ENCODE measurements at places on chromosomes 3 and 15.
A peak's percentile ranks its signal among the peaks of the same experiment; 100 is the strongest.

DNA sequence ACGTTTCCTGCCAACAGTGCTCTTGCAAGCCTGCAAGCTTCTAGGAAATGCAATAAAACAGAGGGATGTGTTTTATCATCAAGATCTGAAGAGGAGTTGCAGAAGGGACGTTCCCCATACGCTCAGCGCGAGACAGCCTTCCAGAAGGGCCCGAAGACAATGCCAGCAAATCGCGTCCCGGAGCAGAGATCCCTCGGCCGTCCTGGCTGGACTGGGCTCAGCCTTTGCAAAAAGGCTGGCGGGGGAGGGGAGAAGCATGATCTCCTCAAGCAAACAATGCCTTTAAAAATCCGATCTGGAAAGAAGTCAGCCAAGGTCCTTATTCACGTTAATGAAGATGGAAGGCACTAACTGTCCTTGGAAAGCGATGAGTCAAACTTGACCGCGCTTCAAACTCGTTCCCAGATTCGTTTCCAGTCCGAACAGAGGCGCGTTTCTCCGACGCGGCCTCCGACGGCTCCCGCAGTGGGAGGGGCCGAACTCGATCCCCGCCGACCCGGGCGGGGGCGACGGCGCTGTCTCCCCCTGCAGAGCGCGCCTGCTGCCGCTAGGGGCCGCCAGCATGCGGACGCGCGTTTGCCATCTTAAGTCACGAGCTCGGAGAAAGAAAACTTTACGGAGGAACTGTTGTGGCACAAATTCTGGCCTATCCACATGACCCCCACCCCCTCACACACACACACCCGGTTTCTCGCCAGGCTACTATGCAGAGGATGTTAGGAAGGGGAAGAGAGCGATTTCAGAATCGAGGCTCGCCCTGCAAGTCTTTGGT lies 5.5 kb downstream of the BCL6 start:
- peaks cover 13% of the 10 kb centered on the region for H3K27me3 ChIP-seq
- H3K27ac ChIP-seq: peak overlapping the region; percentile 100
- DNase-seq: peak; percentile 80
- H3K36me3 ChIP-seq: peaks cover 21% of the 10 kb centered on the region
- H3K4me3 ChIP-seq: peak overlapping the region; percentile 99
- peaks cover 53% of the 10 kb centered on the region for H3K4me1 ChIP-seq

DNA sequence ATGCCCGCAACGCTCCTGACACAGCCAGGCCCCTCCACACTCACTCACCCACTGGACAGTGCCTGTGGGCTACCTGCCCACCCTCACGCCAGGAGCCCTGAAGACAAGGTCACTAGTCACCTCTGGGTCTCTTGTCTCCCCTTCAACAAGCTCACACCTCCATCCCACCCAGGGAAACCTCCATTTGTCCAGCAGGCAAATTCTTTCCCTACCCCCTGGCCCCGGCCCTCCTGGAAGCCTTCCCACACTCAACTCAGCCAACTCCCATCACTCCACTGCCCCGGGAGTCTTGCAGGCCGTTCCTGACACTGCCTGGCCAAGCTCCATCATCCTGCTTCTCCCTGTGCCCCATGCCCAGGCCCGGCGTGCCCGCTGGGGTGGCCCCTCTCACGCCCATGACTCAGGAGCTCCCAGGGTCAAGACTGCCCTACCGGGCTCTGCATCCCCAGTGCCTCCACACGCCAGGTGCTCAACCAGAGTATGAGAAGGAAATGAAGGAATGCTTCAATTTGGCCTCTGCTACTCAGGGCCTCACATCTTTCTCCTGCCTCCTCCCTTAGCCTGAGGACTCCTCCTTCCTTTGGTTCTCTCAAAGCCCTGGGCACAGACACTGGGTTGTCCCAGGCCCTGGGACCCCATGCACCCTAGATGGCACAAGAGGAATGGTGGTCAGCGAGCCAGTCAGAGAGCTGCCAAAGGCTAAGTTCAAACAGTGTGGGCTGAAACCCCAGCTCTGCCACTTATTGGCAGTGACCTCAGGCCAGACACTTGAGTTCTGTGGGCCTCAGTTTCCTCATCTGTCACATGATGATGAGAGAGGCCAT lies 88.6 kb downstream of the SEC22A start:
- H3K36me3 ChIP-seq: no peaks in the 10 kb centered on the region
- DNase-seq: peak; percentile 5
- no peak overlapping the region for H3K4me3 ChIP-seq
- H3K4me1 ChIP-seq: no peaks in the 10 kb centered on the region
- no peak overlapping the region for H3K27ac ChIP-seq

GRCh38 chr15:25501828-25502446 lies 63.1 kb upstream of the UBE3A start:
- H3K27ac ChIP-seq: no peak overlapping the region
- no peaks in the 10 kb centered on the region for H3K36me3 ChIP-seq
- no peaks in the 10 kb centered on the region for H3K27me3 ChIP-seq
- DNase-seq: no peak

DNA sequence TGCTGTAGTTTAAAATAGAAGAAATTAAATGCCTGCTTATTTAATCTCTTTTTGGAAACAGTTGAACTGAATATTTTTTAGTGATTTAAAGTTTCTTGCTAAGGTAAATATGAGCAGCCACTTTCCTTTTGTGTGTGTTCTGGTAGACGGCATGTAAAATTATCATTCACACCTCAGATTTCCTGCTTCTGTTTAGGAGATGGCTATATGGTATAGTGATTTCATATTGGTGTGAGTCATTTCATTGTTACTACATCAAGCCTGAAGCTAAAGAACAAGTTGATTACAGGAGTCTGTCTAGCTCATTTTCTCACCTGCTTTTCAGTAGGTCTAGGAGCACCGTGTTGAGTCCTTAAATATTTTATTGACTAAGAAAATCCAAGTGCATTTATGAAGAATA lies 2.2 kb downstream of the LRCH3 start:
- DNase-seq: no peak
- peaks cover 8% of the 10 kb centered on the region for H3K36me3 ChIP-seq
- H3K27me3 ChIP-seq: no peaks in the 10 kb centered on the region
- peak overlapping the region; percentile 73 for H3K27ac ChIP-seq
- H3K4me1 ChIP-seq: peaks cover 53% of the 10 kb centered on the region

DNA sequence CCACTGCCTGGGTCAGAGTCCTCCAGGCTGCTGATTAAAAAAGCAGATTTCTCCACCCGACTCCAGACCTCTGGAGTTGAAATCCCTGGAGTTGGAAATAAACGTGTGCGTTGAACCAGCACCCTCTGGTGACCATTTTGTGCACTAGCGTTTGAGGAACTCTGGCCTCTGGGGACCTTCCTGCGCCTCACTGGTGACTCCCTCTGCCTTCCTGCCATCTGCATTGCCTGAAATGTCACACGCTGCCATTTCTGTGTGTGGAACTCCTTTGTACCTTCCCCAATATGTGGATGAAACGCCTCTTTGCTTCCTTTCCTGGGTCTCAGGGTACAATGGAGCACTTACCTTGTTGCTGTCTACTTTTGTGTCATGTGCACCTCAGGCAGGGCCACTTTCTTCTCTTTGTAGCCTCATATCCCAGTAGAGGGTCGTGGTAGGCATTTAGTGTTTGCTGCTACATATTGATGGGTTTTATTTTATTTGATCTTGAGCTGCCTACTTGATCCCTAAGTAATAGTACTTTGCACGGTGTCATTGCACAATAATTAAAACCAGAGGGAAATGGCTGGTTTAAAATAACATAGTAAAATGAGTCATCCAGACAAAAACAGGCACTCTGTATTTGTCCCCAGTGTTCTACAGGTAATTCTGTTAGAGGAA lies 56.8 kb downstream of the GPR171 start:
- H3K36me3 ChIP-seq: no peaks in the 10 kb centered on the region
- H3K4me1 ChIP-seq: peaks cover 3% of the 10 kb centered on the region
- H3K27ac ChIP-seq: no peak overlapping the region

DNA sequence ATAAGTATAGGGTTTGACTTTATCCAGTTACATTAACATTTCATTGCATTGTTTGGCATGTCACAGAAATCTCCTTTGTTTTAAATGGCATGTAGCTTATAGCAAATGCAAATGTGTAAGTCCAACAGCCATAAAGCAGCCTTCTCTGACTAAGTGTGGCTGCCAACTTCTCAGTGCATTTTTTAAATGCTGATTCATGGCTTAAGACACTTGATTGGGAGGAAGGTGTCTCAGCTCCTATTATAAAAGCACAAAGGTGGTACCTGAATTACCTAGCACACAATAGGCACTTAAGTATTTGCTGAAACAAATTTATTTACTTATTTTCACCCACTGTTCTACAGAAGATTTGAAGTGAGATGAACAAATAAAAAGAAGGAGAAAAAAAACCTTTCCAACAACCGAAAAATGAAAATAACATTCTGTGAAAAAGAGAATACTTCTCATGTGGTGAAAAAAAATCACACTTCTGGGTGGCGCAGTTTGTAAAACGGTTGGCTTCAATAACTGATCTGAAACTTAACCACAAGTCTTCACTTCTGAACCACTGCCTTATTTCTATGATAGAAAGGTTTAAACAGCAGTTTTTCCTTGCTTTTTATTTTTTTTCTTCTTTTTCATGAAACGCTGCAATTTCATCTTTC lies 105.5 kb upstream of the ICE2 start:
- H3K27me3 ChIP-seq: no peaks in the 10 kb centered on the region
- H3K27ac ChIP-seq: peak overlapping the region; percentile 98
- H3K36me3 ChIP-seq: peaks cover 19% of the 10 kb centered on the region
- peak overlapping the region; percentile 69 for H3K4me3 ChIP-seq
- H3K4me1 ChIP-seq: peaks cover 95% of the 10 kb centered on the region
- peak; percentile 40 for DNase-seq

DNA sequence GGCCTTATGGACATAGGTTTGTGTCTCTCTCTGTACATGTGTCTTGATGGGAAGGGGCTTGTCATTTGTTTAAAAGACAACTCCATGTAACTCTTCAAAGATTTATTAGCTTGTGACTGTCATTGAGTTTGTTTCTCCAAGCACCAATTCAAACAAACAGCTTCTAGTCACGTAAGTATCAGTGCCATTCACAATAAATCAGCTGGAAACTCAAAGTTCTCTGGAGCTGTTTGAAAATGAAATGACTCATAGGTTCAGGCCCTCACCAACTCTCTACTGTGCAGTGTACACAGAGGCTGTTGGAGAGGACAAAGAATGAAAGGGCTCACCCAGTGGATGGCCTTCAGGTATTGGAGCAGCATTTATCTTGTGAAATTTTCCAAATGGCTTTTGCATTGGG lies 476.3 kb downstream of the AGBL1 start:
- H3K36me3 ChIP-seq: no peaks in the 10 kb centered on the region
- H3K4me1 ChIP-seq: no peaks in the 10 kb centered on the region
- H3K27me3 ChIP-seq: no peaks in the 10 kb centered on the region
- no peak overlapping the region for H3K4me3 ChIP-seq
- H3K27ac ChIP-seq: no peak overlapping the region

DNA sequence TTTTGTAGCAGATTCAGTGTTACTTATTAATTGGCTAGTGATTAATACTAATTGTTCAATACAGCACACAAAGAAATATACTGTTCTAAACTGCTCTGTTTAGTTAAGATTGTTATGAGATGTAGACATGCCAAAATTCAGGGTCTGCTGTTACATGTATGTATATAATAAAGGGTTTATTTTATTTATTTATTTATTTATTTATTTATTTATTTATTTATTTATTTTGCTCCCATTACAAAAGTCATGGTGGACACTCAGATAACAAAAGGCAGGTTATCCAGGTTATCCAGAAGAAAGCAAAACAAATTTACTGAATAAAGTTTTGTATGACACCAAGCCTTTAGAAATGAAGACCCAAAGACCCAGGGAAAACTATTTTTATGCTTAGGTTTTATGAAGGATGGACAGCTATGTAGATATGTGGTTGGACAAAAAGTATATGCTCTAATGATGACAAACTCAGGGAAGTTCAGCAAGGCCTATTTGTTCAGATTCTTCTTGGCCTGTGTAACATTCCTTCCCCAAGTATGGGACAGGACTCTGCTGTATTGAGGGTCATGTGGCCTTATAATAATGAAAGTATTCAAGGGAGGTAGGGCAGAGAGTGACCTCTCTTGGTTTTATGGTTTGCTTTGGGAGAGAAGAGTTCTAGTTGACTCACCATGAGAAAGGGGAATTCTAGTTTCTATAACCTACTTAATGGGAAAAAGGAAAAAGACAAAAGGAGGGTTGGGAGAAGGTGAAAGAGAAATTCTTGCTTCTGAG lies 1056.8 kb downstream of the ROBO2 start:
- H3K4me1 ChIP-seq: no peaks in the 10 kb centered on the region
- H3K27ac ChIP-seq: no peak overlapping the region
- DNase-seq: no peak
- H3K27me3 ChIP-seq: no peaks in the 10 kb centered on the region
- no peak overlapping the region for H3K4me3 ChIP-seq

DNA sequence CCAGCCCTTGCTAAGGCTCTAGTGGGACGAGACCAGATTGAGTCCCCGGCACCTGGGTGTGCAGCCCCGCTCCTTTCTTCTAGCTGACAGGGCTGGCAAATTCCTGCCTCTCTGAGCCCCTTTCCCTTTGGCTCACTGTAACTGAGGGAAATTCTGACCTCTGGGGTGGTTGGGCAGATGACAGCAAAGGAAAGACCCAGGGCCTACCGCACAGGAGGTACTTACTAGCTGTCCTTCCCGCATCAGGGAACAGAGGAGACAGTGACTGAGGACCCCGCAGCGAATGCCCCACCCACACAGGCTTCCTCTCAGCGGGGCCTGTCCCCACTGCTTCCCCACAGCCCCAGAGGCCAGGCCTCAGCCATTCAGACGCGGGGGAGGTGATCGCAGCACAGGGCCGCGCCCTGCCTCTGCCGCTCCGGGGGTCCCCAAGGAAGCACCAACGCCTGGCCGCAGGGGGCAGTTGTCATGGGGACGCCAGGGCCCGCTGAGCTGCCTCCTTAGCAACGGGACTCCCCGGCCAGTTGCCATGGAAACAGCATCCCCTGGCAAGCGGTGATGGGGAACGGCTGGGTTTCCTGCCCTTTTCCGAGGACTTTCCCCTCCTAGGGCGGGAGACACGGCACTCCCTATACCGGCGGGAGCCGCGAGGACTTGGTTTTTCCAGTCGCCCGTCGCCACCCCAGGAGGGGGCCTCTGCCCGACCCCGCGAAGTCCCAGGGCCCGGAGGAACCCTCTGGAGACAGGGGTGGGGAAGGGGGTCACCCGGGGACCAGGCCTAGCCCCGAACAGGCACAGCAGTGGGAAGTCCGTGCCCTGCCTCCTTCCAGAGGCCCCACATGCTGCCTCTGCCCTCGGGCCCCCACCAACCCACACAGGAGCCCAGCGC lies 50.1 kb downstream of the HCN4 start:
- no peak overlapping the region for H3K27ac ChIP-seq
- no peaks in the 10 kb centered on the region for H3K36me3 ChIP-seq
- no peak for DNase-seq
- no peaks in the 10 kb centered on the region for H3K4me1 ChIP-seq
- H3K27me3 ChIP-seq: peaks cover 29% of the 10 kb centered on the region
- H3K4me3 ChIP-seq: no peak overlapping the region

- H3K27ac ChIP-seq: peak overlapping the region; percentile 93
- peaks cover 13% of the 10 kb centered on the region for H3K36me3 ChIP-seq
- DNase-seq: no peak
- H3K4me3 ChIP-seq: peak overlapping the region; percentile 94
- H3K4me1 ChIP-seq: peaks cover 40% of the 10 kb centered on the region
Measured at GRCh38 chr3:180911876-180912303, 580 bp upstream of the FXR1 start.
